ENCODE measurements at places on chromosomes 2 and 18. TPM values are rescaled to one million over a fixed set of nuclear protein-coding genes. Genes with fewer than 3 reads are reported as not detected.

EVX2 gene
- total RNA-seq, result not detected

DNA sequence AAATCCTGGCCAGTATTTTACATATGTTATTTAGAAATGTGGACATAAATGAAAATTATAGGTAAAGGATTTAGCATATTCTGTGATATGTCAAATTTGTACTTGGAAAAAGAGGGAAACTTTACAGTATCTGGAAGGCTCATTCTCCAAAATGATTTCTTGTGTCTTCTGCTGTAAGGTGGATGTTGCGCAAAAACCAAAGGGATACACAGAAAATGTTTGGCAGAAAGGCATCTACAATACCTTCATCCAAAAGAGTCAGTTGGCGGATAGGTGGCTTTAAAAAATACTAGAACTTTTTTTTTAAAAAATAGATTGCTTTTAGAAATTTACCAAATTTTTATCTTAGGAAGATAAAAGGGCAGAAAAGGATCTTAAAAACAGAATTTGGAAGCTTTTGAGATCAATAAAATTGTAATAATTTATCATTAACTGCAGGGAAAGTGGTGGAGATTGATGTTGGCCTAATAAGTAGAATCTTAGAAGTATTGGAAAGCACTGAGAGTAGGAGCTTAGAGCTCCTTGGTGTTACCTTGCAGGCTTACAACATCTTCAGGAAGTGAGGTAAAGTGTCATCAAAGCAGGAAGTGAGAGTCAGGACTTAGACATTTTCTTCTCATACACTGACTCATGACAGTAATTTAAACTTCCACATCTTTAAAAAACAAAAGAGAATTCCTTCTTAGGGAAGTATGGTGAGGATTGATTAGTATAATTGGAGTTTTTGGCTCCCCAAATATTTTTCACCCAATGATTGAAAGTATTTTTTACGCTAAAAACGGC lies 2.1 kb downstream of the NABP1 start:
- no peak overlapping the region for H3K27ac ChIP-seq
- peak overlapping the region; percentile 75 for H3K4me3 ChIP-seq
- H3K27me3 ChIP-seq, result no peaks in the 10 kb centered on the region
- peaks cover 45% of the 10 kb centered on the region for H3K36me3 ChIP-seq
- H3K4me1 ChIP-seq, result peaks cover 12% of the 10 kb centered on the region

SPHKAP gene
- total RNA-seq, result 137 TPM

DNA sequence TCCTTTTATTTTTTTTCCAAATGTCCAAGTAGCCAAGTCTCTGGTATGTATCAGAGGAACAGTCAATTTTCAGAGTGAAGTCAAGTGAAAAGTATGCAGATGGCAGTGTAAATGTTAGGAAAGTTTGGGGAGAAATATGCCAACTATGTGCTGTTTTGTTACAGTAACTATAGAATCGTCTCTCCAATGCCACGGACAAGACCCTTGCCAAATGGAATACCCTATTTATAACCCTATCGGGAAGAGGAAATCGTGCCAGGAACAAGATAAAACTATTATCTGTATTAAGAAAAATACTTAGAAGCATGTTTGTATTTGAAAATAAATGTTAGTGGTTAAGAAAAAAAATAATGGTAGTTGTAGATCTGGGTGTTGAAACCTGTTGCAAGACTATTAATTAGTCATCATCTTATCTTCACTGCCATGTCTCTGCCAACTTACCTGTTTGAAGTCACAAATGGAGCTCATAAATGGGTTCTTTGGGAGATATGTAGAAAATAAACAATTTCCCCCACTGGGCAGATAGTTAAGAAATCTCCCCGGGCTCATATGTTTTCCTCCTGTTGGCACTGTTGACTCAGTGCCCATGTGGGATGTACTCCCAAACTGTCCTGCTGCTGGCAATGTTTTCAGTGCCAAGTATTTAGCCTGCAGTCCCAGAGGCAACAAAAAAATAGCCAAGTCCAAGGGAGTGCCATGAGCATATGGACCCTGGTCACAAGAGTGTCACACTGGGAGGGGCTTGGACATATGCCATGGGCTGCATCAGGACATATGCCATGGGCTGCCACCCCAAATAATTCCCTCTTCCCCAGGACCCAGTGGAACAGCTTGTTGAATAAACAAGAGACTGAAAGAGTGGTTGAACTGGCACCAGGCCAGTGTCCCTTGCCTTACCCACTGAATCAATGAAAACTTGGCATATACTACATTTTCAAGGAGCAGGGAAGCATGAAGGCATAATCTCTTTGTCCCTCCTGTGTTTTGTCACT lies 366.9 kb downstream of the OSR1 start:
- peaks cover 12% of the 10 kb centered on the region for H3K4me1 ChIP-seq
- H3K36me3 ChIP-seq, result no peaks in the 10 kb centered on the region
- no peak overlapping the region for H3K27ac ChIP-seq
- no peaks in the 10 kb centered on the region for H3K27me3 ChIP-seq
- H3K4me3 ChIP-seq, result no peak overlapping the region
- DNase-seq, result peak; percentile 22

GRCh38 chr2:58407487-58407886 lies 166.4 kb upstream of the FANCL start:
- no peak for DNase-seq
- no peak overlapping the region for H3K27ac ChIP-seq
- H3K36me3 ChIP-seq, result no peaks in the 10 kb centered on the region
- no peaks in the 10 kb centered on the region for H3K27me3 ChIP-seq
- no peak overlapping the region for H3K4me3 ChIP-seq
- H3K4me1 ChIP-seq, result no peaks in the 10 kb centered on the region

- H3K4me3 ChIP-seq, result peak within 1 kb of the TSS; percentile 28
- no peaks in the 10 kb centered on the region for H3K36me3 ChIP-seq
- H3K27me3 ChIP-seq, result peaks cover 39% of the 10 kb centered on the region
- DNase-seq, result peak; percentile 3
- no peaks in the 10 kb centered on the region for H3K4me1 ChIP-seq
These were observed at the start of gene CTNNA2 for GRCh38 chr2:79512442-79513401. Gene CTNNA2, plus strand, starts transcription at chr2:79513051.

DNA sequence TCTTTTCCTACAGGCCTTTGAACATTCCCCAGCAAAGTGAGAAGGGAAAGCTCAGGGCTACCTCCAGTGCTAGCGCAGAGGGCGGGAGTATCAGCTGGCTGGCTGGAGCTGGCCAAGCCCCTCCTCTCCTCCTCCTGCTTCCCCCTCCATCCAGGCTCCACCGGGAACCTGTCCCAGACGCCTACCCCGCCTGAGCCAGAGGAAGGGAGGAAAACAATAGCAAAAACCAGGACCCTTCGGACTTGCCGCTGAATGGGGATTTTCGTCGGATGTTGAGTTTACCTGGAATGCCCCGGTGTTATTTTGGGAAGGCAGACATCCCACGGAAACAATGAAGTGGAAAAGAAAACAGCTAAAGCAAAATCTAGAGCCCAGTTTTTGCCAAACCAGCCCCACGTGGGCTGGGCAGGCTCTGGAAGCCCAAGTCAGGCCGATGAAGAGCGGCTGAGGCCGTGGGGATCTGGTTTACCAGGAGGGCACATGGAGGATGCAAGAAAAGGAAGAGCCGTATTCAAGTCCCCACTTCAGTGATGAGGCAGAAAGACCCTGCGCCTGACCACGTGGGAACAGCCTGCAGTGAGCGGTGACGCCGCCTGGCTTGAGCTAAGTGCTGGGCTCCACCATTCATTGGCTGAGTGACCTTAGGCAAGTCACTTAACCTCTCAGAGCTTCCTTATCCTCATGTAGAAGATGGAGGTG lies 100.4 kb upstream of the LCLAT1 start:
- H3K36me3 ChIP-seq, result no peaks in the 10 kb centered on the region
- peak; percentile 80 for DNase-seq
- peaks cover 36% of the 10 kb centered on the region for H3K4me1 ChIP-seq
- no peaks in the 10 kb centered on the region for H3K27me3 ChIP-seq
- peak overlapping the region; percentile 47 for H3K27ac ChIP-seq

DNA sequence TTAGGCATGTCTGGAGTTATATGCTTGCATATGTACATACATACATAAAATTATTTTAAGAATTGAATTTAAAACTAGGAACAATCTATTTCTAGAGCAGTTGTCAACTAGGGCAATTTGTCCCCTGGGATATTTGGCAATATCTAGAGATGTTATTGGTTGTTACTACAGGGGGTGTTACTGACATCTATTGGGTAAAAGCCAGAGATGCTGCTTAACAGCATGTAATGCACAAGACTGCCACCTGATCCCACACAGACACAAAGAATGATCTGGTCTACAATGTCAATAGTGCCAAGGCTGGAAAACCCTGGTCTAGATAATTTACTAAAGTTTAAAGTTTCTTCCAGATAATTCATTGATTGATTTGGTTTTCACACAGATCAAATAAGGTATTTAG lies 185.3 kb downstream of the NYAP2 start:
- no peaks in the 10 kb centered on the region for H3K4me1 ChIP-seq
- H3K27ac ChIP-seq, result no peak overlapping the region
- no peak for DNase-seq

GRCh38 chr2:178579006-178579405 lies 98.7 kb downstream of the PLEKHA3 start:
- no peak for DNase-seq
- no peak overlapping the region for H3K4me3 ChIP-seq
- H3K36me3 ChIP-seq, result peaks cover 80% of the 10 kb centered on the region

WNT6 gene
- 0.73 TPM for total RNA-seq

GRCh38 chr18:9619545-9619944 lies 5.2 kb upstream of the PPP4R1 start:
- H3K27me3 ChIP-seq, result no peaks in the 10 kb centered on the region
- H3K27ac ChIP-seq, result no peak overlapping the region
- no peaks in the 10 kb centered on the region for H3K4me1 ChIP-seq
- no peak overlapping the region for H3K4me3 ChIP-seq

PTH2R gene
- total RNA-seq, result not detected

GRCh38 chr2:64391424-64391823 lies 62.5 kb upstream of the LGALSL start:
- no peaks in the 10 kb centered on the region for H3K4me1 ChIP-seq
- H3K36me3 ChIP-seq, result no peaks in the 10 kb centered on the region

All from heart right ventricle (tissue), 16 donors.